ENCODE measurements at places on chromosomes 7 and 10. TPM values are rescaled to one million over a fixed set of nuclear protein-coding genes. Genes with fewer than 3 reads are reported as not detected.

Gene UROS
- total RNA-seq = 75.2 TPM

Gene OR13A1
- total RNA-seq = not detected

Gene SFTPA1
- not detected for total RNA-seq

Gene HOXA5
- total RNA-seq = 0.25 TPM

Gene CYP26C1
- not detected for total RNA-seq

Data from GM23248 (cell line).